Small intestine (tissue), 16 donors: ENCODE measurements at places on chromosomes 11 and 22.

DNA sequence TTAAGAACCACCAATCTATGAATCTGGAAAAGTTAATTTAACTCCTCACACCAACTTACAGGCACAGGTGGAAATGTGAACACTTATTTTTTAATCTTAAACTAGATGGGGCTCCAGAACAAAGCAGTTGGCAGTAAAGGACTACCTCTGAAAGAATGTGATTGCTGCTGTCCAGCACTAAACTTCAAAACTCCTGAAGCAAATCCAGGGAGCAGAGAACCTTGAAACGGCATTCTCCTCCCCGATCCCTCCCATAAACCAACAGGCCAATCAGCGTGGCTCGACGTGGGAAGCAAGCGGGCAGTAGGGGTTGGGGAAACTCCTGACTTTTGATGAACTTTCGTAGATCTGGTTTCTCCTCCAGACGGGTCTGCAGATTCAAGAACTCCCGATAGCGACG, 5.0 kb downstream of the SNX19 start:
- no peak for DNase-seq

- no peak for DNase-seq
These were observed 60.1 kb upstream of the ZC3H12C start for GRCh38 chr11:110032957-110033570.

DNA sequence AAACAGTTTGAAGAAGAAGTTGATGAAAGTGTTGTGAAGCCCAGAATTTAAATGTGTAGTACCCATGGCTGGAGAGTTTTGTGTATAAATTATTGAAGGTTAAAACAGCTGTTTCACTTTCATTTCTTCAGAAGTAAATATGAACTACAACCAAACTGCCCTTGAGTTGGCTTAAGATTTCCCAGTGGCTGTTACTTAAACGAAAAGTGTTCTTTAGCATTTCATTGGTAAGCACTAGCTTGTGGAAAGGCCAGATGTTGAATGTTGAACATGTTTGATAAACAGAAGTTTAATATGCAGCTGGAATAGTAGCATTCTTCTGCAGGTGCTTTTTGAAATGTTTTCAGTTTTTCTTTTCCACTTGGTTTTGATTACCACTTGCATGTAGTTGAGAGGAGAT, 83.2 kb upstream of the TNRC6B start:
- DNase-seq = peak; percentile 50

DNA sequence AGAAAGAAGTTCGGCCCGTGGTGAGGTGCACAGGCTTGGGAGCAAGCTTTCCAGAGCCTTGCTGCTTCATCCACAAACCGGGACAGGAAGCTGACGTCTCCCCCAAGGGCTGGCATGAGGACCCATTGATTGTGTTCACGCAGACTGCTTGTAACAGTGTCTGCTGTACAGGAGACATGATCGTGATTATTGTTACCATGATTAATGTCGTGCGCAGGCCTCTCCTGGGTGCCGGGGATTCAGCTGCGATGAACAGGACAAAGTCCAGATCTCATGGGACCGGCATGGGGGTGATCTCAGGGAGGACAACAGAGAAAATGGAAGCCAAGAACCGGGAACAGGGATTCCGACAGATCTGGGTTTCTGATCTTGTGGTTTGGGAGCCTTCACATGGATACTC, 219.9 kb downstream of the BRD1 start:
- DNase-seq = no peak

GRCh38 chr11:105696000-105696399, 86.1 kb downstream of the GRIA4 start:
- no peak for DNase-seq

DNA sequence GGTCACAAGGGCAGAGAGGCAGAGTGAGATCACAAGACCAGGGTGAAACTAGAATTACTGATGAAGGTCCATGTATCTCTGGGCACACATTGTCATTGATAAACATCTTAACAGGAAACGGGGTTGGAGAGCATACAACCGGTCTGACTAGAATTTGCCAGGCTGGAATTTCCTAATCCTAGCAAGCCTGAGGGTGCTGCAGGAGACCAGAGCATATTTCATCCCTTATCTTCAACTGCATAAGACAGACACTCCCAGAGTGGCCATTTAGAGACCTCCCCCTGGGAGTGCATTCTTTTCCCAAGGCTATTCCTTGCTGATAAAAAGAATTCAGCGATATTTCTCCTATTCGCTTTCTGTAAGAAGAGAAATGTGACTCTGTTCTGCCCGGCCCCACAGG, 84.6 kb upstream of the IZUMO1R start:
- DNase-seq = no peak

GRCh38 chr11:125987066-125987641, 41.3 kb downstream of the VSIG10L2 start:
- DNase-seq = no peak

GRCh38 chr11:17691550-17691949, 27.8 kb upstream of the MYOD1 start:
- DNase-seq = no peak

DNA sequence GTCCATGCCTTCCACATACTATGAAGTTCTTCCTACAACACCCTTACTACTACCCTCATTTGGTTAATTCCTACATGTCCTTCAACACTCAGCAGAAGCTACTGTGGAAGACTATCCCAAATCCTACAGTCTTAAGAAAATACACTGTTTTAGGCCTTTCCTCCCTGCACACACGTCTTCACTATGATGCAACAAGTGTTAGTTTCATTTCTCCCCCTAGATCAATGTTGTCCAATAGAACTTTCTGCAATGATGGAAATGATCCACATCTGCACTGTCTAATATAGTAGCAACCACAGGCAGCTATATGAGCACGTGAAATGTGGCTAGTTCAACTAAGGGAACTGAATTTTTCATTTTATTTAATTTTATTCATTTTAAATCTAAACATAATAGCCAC, 46.7 kb upstream of the CCDC34 start:
- DNase-seq = no peak

- DNase-seq = peak; percentile 32
These were observed 26.8 kb downstream of the MICAL2 start for GRCh38 chr11:12137005-12137690.

DNA sequence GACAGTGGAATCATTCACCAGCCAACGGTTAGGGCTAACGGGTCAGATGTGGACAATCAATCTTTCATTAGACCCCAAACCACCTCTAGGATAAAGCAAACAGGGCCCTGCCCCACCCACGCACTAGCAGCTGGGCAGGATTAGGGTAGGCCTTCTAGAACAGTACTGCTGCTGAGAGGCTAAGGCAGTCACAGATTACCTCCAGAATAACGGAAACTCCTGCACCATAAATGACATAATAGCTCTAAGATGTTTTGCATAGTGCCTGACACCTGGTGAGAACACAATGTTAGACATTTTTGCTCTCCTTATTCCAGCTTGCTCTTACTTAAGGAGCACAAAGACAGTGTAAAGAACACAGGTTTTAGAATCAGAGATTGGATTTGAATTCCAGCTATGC, 1.8 kb downstream of the SYTL2 start:
- DNase-seq = no peak

DNA sequence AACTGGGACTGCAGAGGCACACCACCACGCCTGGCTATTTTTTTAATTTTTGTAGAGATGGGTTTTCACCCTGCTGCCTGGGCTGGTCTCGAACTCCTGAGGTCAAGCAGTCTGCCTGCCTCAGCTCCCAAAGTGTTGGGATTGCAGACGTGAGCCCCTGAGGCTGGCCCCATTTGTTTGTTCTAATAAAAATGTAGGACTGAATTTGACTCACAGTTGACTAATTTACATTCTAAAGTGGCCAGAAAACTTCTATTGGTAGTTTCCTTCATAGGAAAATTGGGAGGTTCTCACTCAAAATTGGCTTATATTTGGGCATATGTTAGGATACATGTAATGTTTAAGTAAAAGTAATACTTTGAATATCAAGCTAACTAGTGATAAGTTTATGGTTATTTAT, 35.0 kb downstream of the PPFIA1 start:
- DNase-seq = no peak

DNA sequence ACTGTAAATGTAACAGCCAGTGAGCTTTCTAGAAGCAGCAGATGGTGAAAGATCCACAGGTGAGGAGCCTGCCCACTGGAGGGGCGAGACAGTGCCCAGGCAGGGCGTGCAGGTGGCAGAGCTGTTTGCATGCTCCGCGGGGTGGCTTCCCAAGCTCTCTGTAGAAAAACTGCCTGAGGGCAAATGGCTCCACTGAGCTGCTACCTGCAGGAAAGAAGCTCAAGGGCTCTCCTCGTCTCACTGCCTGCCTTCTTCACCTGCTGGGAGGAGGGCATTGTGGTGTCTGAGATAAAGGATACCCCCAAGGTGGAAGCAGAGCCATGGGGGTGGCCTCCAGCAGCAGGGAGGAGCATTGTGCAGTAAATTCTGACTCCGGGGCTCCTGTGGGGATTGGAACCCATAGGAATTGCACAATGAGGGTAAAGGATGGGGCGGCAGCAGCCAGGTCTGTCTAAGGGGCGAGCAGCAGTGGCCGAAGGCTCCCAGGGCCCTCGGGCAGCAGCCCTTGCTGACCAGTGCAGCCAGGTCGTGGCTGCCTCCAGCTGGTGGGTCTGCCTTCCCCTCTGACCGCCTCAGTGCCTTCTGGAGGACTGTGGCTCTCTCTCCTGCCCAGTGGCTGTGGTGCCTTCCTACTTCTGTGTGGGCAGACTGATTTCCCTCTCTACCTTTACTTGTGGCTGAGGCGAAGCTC, 28.0 kb upstream of the CABP7 start:
- no peak for DNase-seq

GRCh38 chr22:43479962-43480361, 68.1 kb downstream of the MPPED1 start:
- peak; percentile 3 for DNase-seq

DNA sequence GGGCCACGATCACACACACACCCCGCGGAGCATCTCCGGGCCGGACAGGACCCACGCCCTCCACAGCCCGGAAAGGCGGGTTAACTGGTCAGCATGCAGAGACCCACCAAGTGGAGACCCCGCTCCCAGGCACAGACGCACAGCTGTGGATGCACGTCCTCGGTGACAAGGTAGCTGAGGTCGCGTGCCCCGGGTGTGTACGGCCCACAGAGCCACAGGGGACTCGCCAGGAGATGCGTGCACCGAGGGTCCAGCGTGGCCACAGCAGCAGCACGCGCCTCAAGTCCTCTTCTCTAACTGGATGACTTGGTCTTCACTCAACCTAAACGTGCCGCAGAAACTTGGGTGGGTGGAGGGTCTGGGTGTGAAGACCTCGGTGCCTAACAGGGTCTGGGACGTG, 5.5 kb downstream of the H19 start:
- no peak for DNase-seq

DNA sequence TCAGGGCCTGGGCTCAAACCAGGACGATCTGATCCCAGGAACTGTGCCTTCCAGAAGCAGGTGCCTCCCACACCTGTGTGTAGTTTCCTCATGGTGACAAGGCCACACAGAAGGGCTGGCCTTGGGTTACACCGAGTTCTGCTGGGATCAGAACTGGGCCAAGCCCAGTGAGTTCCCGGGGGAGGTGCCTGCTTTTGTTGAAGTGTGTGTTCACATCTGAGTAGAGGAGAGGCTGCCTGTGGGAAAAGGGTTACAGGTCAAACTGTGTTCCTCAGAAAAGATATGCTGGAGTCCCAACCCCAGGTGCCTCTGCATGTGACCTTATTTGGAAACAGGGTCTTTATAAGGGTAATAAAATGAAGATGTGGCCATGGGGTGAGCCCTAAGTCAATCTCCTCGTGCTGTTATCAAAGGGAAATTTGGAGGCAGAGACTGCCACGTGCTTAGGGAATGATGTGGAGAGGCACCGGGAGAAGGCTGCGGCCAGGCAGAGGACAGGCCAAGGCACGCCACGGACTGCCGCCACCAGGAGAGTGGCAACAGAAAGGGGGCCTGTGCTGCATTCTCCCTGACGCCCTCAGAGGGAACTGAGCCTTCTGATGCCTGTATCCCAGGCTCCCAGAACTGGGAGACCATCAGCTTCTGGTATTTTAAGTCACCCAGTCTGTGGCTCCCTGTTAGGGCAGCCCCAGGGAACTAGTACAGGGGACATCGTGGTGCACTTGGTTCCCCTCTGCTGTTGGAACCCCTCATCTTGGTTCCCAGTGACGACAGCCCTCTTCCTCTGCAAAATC, 158.8 kb downstream of the CACNA1I start:
- DNase-seq = no peak

DNA sequence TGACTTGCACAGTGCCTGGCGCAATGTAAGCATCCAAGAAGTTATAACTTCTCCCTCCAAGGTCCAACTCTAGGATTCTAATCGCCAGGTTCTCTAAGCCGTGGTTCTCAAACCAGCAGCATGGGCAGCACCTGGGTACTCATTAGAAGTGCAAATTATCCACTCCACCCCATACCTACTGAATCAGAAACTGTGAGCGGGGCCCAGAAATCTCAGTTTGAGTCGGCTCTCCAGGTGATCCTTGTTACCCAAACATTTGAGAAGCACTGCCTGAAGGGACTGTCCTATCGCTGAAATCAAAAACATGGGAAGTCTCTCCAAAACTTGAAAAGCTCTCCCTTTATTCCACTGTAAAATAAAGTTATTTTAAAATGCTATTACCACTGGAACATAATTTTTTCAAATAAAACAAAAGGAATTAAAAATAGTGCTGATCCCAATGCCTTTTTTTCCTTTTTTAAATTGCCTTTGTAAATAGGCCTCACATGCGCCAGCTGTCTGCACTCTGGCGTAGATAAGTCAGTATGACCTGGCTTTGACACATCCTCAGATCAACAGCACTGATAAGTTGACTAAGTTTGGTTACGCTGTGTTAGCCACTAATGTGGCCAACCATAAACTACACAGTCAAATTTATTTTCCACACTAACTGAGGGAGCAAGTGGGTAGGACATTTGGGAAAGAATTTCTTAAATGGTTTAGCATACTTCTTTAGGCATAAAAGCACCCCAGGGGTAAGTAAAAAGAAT, 8.4 kb upstream of the CTR9 start:
- DNase-seq = peak; percentile 44

- peak; percentile 54 for DNase-seq
These were observed 174.1 kb downstream of the CSNK2A3 start for GRCh38 chr11:11178671-11179638.

DNA sequence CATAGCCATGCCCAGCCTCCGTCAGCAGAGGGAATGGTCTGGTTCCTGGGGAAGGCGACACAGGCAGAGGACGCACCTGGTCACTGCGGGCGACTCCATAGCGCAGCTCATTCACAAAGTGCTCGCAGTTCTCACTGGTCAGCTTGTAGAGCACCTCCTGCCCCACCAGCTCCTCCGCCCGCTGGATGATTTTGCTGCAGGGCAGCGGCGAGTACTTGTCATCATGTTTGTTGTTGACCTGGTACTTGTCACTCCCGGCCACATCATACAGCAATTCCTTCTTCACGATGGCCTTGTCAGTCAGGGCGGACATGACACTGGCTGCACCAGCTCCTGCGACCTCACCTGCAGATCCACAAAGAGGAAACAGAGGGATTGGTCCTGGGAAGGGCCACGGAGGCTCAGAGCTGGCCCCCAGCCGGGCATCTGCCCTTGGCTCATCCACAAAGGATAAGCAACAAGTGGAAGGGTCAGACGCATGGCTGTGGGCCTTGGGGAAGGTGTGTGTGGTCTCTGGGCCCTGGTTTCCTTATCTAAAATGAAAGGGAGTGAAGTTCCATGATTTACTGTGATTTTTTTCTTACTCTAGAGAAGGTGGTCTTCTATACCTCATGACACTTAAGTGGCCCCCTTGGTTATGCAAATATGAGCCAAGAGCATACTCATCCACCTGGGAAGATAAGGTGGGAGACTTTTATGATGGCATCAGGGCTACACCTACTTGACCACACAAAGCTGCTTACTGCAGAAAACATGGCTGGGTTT, 24.0 kb downstream of the PLAAT3 start:
- DNase-seq = no peak
